ENCODE measurements at places on chromosomes 5 and 9. TPM values are rescaled to one million over a fixed set of nuclear protein-coding genes. Genes with fewer than 3 reads are reported as not detected.

GRCh38 chr9:70694758-70695157 lies 280.3 kb upstream of the KLF9 start:
- H3K4me1 ChIP-seq: no peaks in the 10 kb centered on the region
- no peaks in the 10 kb centered on the region for H3K27me3 ChIP-seq
- H3K4me3 ChIP-seq: no peak overlapping the region
- DNase-seq: no peak

DNA sequence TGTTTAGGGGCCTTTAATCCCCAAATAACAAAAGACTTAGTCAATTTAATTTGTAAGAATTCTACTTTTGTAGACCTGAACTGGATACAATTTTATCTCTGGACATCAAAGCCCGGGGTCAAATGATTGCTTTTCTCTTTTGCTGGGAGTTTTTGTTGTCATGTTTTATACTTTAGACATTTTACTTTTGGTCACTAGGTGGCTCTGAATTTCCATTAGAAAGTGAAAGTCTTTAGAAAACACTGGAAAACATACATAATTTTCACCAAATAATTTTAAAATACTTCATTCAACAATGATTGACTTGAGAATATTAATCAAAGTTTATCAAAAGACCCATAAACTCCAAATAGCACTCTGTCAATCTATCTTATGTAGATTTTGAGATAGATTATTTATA lies 2.8 kb upstream of the PCA3 start:
- H3K4me1 ChIP-seq: no peaks in the 10 kb centered on the region
- H3K36me3 ChIP-seq: no peaks in the 10 kb centered on the region
- DNase-seq: no peak
- no peak overlapping the region for H3K27ac ChIP-seq
- H3K27me3 ChIP-seq: no peaks in the 10 kb centered on the region
- H3K4me3 ChIP-seq: no peak overlapping the region

- DNase-seq: no peak
- H3K27ac ChIP-seq: no peak overlapping the region
- no peaks in the 10 kb centered on the region for H3K36me3 ChIP-seq
- H3K27me3 ChIP-seq: peaks cover 9% of the 10 kb centered on the region
- peaks cover 18% of the 10 kb centered on the region for H3K4me1 ChIP-seq
- peak overlapping the region; percentile 91 for H3K4me3 ChIP-seq
These were observed 1.4 kb upstream of the CERCAM start for GRCh38 chr9:128419061-128419925.

DNA sequence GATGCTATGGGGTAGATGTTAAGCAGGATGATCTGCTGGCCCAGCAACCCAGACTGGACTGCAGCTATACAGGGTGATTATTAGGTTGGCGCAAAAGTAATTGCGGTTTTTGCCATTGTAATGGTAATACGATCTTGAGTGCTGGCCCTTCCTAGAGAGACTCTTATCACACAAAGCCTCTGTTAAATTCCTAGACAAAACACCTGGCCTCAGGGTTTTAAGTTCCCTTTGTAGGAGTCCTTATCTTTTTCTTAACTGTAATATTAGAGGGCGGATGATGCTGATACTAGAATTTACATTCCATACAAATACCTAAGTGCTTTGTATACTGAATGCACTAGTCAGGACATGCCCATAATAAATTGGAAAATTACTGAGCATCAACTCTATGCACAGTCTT lies 222.2 kb downstream of the NDUFS4 start:
- no peak for DNase-seq
- no peaks in the 10 kb centered on the region for H3K27me3 ChIP-seq
- no peak overlapping the region for H3K4me3 ChIP-seq
- no peaks in the 10 kb centered on the region for H3K4me1 ChIP-seq

FSTL4 gene
- 0.67 TPM for total RNA-seq

DNA sequence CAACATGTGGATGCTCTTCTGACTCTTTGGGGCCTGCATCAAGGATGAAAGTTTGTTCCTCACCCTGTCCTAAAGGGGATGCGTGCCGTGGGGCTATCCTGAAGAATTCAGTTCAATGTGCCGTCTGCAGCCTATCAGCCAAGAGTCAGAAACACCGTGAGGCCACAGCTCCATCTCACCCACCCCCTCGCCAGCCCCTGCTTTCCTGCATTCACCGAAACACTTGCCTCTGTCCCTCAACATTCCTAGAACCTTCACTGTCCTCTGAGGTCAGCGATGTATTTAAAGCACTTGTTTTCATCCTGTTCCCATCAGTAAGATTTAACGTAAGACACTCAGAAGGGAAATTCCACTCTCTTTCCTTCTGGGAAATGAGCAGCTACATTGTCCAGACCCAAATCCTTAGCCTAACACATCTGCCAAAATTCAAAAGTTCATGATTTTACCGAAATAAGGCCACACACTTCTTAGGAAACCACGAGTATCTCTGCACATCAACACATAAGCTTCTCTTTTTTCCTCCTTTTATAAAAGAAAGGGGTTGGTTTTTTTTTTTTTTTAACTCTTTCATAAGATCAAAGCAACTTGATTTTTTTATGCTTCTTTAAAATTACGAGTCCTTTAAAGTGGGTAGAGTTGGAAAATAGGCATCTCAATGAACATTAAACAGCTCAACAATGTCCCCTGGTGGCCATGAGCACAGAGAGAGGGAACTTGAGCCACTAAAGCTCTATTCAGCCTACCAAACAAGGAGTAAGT lies 100.7 kb downstream of the SUSD1 start:
- peaks cover 20% of the 10 kb centered on the region for H3K4me1 ChIP-seq
- H3K4me3 ChIP-seq: no peak overlapping the region
- H3K27ac ChIP-seq: peak overlapping the region; percentile 61
- H3K36me3 ChIP-seq: no peaks in the 10 kb centered on the region
- DNase-seq: no peak
- no peaks in the 10 kb centered on the region for H3K27me3 ChIP-seq

- H3K27ac ChIP-seq: no peak overlapping the region
- H3K36me3 ChIP-seq: no peaks in the 10 kb centered on the region
- no peak overlapping the region for H3K4me3 ChIP-seq
- H3K27me3 ChIP-seq: no peaks in the 10 kb centered on the region
These were observed 486.2 kb upstream of the DAP start for GRCh38 chr5:11247224-11247623.

DNA sequence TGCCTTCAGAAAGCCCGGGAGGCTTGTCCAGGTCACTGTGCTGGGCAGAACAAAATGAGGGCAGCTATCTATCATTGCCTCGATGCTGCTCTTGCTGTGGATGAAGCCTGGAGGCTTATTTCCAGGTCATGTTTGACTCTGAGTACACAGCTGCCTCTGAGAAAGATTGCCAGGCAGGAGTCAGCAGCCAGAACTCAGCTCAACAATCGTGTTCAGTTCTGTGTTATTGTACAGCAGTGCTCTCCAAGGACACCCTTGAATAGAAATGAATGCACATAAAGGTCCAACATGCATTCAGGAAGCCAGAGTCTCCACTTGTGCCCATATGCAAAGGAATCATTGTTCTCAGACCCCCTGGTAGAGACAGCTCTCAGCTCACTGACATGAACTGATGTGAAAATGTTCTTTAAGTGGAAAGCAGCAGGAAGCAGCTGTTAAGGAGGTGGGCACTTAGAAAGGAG lies 61.7 kb upstream of the ZFR start:
- no peaks in the 10 kb centered on the region for H3K27me3 ChIP-seq
- peaks cover 8% of the 10 kb centered on the region for H3K4me1 ChIP-seq
- no peak overlapping the region for H3K4me3 ChIP-seq
- no peaks in the 10 kb centered on the region for H3K36me3 ChIP-seq
- peak overlapping the region; percentile 7 for H3K27ac ChIP-seq

DNA sequence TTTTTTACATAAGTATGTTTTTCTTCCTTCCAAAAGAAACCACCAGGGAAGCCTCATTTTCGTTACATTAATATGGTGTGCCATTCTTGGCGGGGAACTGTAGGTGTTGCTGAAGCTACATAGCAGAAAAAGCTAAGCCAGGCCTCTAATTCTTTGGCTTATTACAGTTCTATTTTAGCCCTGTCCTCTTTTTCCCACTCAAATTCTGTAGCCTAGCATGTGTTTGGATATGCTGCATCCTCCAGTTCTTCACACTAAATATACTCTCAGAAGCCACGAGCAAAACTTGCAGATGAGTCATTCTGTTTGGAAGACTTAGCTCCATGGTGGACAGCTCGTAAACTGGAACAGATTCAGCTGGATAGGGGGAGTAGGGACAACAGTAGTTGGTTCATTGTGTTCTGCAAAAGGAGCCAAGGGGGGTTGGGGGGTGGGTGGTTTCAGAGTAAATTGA lies 369.4 kb downstream of the TMEM161B start:
- H3K36me3 ChIP-seq: no peaks in the 10 kb centered on the region
- H3K4me1 ChIP-seq: no peaks in the 10 kb centered on the region
- no peak overlapping the region for H3K4me3 ChIP-seq
- H3K27me3 ChIP-seq: no peaks in the 10 kb centered on the region
- no peak overlapping the region for H3K27ac ChIP-seq
- no peak for DNase-seq

RFX3 gene
- 13.8 TPM for total RNA-seq

DNA sequence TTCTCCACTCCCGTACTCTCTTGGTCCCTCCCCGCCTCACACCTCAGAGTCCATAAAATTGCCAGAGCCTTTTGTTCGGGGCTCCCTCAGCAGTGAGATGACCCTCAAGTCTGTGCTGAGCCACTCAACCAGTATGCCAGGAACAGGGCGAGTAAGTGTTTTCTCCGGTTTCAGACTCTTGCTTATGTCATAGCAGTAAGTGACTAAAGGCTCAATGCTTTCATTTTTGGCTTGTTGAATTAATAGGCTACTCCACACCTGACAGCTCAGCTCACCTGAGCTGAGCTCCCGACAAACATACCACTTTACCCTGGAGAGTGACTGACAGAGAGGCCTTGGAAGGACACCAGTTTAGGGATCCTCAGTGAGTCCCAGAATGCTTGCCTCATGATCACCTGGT lies 30.5 kb downstream of the PCSK1 start:
- H3K4me3 ChIP-seq: no peak overlapping the region
- H3K27me3 ChIP-seq: no peaks in the 10 kb centered on the region
- no peak overlapping the region for H3K27ac ChIP-seq
- H3K36me3 ChIP-seq: no peaks in the 10 kb centered on the region
- DNase-seq: no peak

GRCh38 chr9:37034938-37035647 lies 1.0 kb upstream of the PAX5 start:
- H3K4me1 ChIP-seq: peaks cover 34% of the 10 kb centered on the region
- H3K27me3 ChIP-seq: peaks cover 98% of the 10 kb centered on the region
- no peak for DNase-seq

GRCh38 chr5:13976867-13977830 lies 32.7 kb upstream of the DNAH5 start:
- no peaks in the 10 kb centered on the region for H3K36me3 ChIP-seq
- no peak overlapping the region for H3K27ac ChIP-seq
- no peaks in the 10 kb centered on the region for H3K4me1 ChIP-seq
- H3K4me3 ChIP-seq: no peak overlapping the region
- DNase-seq: no peak

NUP188 gene
- total RNA-seq: 49.6 TPM

- H3K36me3 ChIP-seq: no peaks in the 10 kb centered on the region
- no peak for DNase-seq
- H3K4me1 ChIP-seq: peaks cover 11% of the 10 kb centered on the region
- H3K27me3 ChIP-seq: no peaks in the 10 kb centered on the region
These were observed 179.1 kb downstream of the FGF1 start for GRCh38 chr5:142506756-142507155.

DNA sequence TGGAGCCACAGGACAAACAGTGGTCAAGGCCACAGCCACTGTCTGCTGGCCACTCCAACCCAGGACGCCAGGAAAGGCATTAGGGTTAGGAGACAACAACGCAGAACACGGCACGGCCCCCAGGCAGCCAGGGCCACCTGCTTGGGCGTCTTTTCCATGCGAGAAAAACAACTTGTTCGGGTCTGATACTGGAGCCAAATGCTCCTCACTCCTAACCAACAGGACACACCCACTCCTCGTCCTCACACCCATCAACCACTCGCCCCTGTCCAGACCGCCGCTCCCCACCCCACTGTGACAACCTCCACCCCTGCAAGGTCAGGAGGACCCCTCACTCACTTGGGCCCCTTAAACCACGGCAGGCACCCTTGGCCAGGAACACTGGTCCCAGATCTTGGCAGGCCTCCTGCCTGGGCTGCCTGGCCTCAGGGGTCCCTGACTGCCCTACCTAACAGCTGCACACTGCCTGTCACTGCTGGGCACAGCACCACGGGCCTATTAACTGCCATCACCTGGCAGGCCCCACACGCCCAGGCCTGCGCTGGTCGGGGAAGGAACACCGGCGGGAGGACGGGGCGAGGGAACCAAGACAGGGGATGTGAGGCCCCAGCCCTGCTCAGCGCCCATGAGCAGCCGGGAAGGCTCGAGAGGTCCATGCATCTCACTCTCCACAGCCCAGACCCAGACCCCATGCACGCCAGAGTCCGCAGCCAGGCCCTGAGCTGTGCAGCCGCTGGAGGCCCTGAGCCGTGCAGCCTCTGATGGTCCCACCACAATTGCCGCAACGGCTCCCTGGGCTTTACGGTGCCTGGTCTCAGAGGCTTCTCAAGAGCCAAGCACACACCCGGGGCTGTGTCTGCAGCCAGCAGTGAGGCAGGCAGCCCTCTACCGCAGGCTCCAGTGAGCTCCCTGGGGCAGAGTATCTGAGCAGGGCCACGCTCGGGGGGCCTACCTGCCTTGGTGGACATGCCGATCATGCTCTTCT lies 13.8 kb downstream of the CLPTM1L start:
- H3K27me3 ChIP-seq: no peaks in the 10 kb centered on the region
- H3K4me1 ChIP-seq: peaks cover 23% of the 10 kb centered on the region
- H3K27ac ChIP-seq: peak overlapping the region; percentile 12
- peaks cover 61% of the 10 kb centered on the region for H3K36me3 ChIP-seq
- no peak overlapping the region for H3K4me3 ChIP-seq

DNA sequence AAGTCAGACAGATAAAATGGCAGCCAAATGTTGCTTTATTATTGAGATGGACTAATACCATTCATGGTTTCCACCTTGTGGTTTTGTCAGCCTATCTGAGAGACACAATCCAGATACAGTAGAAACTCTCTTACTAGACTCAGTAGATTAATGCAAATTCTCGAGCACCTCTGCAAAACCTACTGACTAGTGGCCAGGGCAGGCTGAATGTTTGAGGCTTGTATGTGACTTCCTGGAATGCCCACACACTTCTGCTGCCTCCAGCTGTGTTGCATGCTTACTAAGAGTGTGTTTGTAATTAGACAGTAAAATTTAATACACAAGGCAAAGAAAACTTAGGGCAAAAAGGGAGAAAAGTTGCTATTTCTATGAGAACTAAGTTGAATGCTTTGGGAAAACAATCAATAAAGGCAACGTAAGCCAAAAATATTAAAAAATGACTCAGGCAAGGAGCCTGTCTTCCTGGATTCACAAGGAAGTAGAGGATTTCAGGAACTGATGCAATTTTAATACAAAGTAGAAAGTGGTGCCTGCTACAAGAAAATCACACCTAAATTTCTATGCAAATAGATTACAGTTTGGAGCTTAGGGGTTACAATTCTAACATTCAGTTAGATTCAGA lies 30.2 kb upstream of the CCNG1 start:
- no peaks in the 10 kb centered on the region for H3K36me3 ChIP-seq
- H3K27me3 ChIP-seq: no peaks in the 10 kb centered on the region
- no peak for DNase-seq
- no peak overlapping the region for H3K4me3 ChIP-seq
- peaks cover 7% of the 10 kb centered on the region for H3K4me1 ChIP-seq

- no peak for DNase-seq
- no peaks in the 10 kb centered on the region for H3K36me3 ChIP-seq
- no peak overlapping the region for H3K27ac ChIP-seq
- H3K27me3 ChIP-seq: no peaks in the 10 kb centered on the region
These were observed 49.4 kb downstream of the ASTN2 start for GRCh38 chr9:117365438-117365837.

SLC46A2 gene
- total RNA-seq: 17.0 TPM

IL33 gene
- total RNA-seq: 64.8 TPM

GRCh38 chr5:177403792-177404640 lies 3.6 kb upstream of the PFN3 start:
- H3K4me1 ChIP-seq: peaks cover 43% of the 10 kb centered on the region
- H3K27ac ChIP-seq: no peak overlapping the region
- peak; percentile 93 for DNase-seq
- peak overlapping the region; percentile 63 for H3K4me3 ChIP-seq
- H3K36me3 ChIP-seq: no peaks in the 10 kb centered on the region
